Activated CD8-positive, alpha-beta memory T cell treated with anti-CD3 and anti-CD28 coated beads for 1 hour (primary cell): ENCODE measurements at places on chromosomes 1 and 21.

DNA sequence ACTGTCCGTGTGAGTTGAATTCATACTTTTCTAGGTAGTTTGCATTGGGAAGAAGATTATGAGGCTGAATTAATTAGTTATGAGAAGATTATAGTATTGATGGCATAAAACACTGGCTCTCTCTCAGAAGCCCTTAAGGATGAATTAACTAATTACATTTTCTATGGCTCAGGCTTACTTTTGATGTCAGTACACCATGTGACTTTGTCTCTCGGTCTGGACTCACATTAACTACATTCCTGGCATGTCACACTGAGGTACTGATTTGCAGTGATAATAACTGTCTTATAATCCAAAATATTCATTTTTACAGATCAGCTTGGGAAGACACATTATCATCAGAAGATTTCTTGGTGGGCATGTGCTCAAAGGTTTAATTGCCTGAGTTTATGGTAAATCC lies 362.2 kb downstream of the ZP4 start:
- DNase-seq: no peak

GRCh38 chr1:104636581-104636980 lies 886.9 kb downstream of the AMY1C start:
- no peak for DNase-seq

DNA sequence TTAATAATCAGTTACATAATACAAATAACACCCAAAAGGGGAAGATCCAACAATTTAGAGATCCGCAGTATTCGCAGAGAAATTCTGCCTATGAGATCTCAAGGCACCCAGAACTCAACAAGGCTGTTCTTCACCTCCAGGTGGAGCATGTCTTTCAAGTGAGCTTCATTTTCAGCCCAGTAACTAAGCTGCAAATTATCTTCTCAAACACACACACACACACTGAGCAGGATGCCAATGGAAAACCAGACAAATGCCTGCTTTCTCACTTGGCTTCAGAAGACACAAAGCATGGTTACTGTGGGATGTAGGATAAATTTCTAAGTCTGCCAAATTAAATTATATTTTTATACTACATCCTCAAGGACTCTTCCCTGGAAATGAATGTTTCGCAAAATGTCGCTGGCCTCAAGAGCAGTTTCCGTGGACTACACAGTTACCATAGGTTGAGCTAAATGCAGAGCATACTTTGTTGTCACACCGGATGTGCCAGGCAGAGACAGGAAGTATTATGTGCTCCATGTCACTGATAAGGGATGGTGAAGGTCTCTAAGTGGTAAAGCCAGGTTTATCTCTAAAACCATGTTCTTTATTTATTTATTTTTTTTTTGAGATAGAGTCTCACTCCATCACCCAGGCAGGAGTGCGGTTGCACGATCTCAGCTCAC lies 30.3 kb downstream of the UBR4 start:
- no peak for DNase-seq

- DNase-seq: no peak
Measured at GRCh38 chr1:199867601-199868000, 159.9 kb upstream of the NR5A2 start.

GRCh38 chr1:65164633-65165032 lies 16.6 kb downstream of the AK4 start:
- no peak for DNase-seq

GRCh38 chr1:184695023-184695422 lies 59.6 kb downstream of the EDEM3 start:
- no peak for DNase-seq

GRCh38 chr1:210293171-210293607 lies 35.5 kb upstream of the HHAT start:
- no peak for DNase-seq

- no peak for DNase-seq
Measured at GRCh38 chr1:86082183-86082582, 74.4 kb downstream of the COL24A1 start.

DNA sequence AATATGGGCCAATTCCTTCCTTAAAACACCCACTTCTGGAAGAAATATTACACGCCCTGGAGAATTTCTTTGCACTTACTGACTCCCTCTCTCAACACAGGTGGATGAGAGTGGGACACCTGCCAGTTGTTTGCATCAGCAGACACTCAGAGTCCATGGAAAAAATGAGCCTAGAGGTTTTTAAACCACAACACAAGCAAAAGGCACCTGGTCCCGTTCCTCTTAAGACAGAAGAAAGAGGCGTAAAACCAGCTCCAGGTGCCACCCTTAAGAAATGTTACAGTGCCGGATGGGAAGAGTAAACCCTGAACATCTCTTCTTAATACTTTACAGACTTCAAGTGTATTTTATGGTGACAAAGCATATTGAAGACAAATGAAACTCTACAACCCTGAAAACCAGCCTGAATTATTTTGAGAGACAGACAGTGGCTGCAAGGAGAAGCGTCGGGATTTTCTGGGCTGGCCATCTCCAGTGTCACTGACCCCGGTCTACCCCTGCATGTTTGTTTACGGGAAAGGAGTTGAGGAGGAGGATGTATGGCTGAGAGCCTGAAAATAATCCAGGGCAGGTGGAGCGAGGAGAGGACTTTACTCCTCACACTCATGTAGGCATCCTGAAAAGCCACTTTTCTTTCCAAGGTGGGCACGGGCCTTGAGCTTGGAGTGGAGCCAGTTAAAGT lies 7.8 kb upstream of the RIPK4 start:
- no peak for DNase-seq
